ENCODE measurements at places on chromosomes 6 and 20.

DNA sequence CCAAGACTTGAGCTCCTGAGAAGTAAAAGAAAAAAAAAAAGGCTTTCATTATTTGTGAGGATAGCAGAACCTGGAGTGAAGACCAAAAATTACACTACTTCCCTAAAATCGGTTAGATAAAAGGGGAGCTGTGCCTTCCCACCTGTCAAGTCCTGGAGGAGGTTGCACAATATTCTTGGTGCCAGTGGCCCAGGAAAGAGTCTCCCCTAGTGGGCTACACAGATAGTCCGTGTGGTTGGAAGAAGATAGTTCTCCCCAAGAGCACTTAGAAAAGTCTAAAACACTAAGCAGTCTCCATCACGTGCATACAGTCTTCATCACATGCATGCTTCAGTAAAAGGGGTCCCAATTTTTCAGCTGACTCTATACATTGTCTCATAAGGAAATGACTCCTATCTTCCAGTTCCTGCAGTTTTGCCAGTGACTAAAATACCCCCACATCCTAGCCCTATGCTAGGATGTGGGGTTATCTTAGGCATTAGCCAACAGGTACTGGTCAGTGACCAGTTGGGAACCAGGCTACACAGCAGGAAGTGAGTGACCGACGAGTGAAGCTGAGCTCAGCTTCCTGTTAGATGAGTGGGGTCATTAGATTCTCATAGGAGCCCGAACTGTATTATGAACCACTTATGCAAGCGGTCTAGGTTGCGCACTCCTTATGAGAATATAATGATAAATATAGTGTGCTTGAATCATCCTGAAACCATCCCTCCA lies 199.5 kb upstream of the FAM83B start:
- DNase-seq = no peak

DNA sequence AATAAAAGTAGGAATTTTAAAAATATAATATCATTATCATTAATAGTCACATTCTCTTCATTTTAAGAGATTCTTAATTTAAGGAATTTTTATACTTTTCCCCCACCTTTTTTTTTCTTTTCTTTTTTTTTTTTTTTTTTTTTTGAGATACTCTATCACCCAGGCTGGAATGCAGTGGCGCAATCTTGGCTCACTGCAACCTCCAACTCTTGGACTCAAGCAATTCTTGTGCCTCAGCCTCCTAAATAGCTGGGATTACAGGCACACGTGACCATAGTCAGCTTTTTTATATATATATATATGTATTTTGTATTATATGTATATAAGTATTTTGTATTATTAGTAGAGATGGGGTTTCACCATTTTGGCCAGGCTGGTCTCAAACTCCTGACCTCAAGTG lies 457.7 kb downstream of the CDKAL1 start:
- no peak for DNase-seq

GRCh38 chr6:29748391-29749307 lies 25.4 kb downstream of the HLA-F start:
- DNase-seq = peak; percentile 74

DNA sequence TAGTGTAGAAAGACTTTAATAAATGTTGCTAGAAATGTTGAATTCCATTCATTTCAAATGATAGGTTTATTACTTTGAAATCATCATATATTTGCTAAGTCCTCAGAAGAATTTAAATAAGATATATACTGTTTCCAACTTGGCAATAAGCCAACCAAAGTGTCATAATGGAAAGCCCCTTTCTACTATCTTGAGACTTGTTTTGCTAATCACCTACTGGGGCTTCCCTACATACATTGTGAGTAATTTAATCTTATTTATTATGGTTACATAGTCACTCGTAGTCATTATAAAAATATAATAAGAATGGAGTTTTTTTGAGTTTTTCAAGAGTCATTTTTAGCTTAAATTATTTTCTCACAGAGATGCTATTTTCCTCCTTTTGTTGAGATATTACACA lies 20.7 kb downstream of the COL19A1 start:
- DNase-seq = no peak

- no peak for DNase-seq
Observed at GRCh38 chr20:43514648-43514999, 7.1 kb downstream of the L3MBTL1 start.

- DNase-seq = no peak
Observed at GRCh38 chr6:38266921-38267354, 372.8 kb downstream of the BTBD9 start.

DNA sequence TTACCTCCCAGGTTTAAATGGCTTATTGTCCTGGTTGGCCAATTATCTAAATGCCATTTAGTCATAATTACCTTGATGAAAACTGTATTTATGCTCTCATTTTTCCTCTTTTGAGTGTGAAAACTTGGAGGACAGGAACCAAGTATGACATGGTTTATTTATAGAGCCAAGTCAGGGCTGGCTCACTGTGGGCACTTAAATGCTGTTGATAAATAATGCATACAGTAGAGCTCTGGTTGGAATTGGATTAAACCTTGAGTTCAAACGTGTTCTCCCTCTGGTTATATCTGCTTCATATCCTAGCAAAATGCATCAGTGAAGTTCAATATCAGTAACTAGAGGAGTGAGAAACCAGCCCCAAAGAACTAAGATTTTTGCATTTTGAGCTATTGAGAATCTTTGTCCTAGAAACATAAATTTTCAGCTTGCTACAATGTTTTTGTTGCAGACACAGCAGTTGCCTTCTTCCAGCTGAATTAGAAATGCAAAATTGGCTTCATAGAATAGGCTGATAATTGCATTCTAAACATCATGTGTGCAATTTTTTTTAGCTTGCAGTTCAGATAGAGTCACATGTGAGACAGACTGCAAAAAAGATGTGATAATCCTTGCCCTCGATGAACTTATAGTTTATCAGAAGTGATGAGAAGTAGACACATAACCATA lies 255.8 kb downstream of the BTBD3 start:
- DNase-seq = no peak

Measured in stimulated activated CD8-positive, alpha-beta memory T cell treated with anti-CD3 and anti-CD28 coated beads, Interleukin-4, amount 100 ng/mL, for 1 hour (primary cell).